IMR-90 (cell line): ENCODE measurements at places on chromosomes 16 and 17. TPM values are rescaled to one million over a fixed set of nuclear protein-coding genes. Genes with fewer than 3 reads are reported as not detected.

PRDM7 gene
- not detected in 2 replicates for polyA plus RNA-seq

UMOD gene
- polyA plus RNA-seq, result not detected in 2 replicates

GRCh38 chr17:39204245-39204644, 4.2 kb downstream of the RPL19 start:
- no peak for DNase-seq

DNA sequence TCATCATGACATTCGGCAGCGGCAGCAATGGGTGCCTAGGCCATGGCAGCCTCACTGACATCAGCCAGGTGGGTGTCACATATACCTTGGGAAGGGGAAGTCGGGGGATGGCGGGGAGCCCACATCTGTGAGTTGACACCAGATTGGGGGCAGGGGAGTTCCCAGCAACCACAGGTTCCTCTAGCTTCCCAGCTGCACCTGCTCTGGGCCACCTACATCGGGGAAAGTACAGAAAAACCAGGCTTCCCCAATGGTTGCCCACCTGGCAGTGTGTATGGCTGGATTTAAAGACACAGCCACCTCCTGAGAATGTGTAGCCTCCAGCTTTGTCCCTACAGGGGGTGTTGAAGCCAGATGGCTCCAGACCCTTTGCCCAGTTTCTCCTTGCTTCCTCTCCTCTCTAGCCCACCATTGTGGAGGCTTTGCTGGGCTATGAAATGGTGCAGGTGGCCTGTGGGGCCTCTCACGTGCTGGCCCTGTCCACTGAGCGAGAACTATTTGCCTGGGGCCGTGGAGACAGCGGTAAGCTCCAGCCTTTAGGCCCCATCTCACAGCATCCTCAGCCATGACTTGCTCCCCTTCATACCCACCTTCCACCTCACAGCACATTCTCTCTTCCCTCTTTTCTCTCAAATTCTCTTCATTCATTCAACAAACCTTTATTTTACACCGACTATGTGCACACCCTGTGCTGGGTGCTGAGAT, 5.0 kb upstream of the TRAF4 start:
- DNase-seq, result no peak

DNA sequence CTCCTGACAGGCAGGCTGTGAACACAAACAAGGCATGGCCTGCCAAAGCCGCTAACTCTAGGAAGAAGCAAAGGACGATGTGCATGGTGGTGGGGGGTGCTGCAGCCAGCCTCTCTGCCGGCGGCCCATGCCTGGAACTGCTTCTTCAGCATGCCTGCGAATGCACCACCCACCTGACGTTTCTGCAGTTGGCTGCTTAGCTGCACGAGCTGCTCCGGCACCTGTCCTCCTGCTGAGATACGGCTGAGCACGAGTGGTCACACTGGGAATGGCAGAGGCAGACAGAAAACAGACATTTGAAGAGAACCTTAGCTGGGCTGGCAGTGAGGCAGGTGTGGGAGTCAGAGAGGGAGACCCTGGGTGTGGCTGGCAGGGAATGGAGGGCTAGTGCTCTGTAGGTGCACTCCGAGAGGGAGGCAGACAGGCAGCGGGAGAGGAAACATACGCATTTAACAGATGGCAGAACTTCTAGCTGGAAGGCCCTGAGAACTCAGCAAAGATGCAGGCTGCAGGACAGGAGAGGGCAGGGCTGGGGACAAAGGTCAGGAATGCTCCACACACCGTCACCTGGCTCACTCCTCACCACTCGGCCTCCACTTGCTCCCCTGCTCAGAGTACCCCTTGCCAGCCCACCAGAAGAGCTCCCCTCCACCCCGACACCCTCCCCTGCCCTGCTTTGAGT, 5.2 kb downstream of the FLCN start:
- no peak for DNase-seq
